ENCODE measurements at places on chromosomes 4 and X.

- DNase-seq: no peak
Observed at GRCh38 chr4:103895876-103896465, 176.2 kb upstream of the TACR3 start.

GRCh38 chr4:100286636-100287035 is 96.4 kb upstream of the DDIT4L start:
- DNase-seq: no peak

- DNase-seq: no peak
Observed at GRCh38 chr4:150256841-150257730, 178.8 kb downstream of the DCLK2 start.

- DNase-seq: no peak
Observed at GRCh38 chrX:50952406-50952805, 41.9 kb downstream of the BMP15 start.

DNA sequence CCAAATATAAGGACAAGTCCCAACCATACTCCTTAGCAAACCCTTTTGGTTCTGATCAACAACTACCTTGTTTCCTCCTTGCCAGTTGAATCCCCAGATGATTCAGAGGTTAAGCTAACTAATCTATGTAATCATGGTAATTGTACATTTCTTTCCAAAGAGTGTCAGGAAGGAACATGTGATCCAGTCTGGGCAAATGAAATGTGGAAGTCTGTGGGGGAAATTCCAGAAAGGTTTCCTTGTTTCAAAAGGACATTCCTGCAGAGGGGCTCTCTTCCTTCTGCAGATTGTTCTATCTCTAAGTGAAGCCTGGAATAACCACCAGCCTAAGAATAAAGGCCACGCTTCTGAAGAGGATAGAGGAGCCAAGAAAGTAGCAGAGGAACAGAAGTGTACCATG is 7.0 kb downstream of the PRSS12 start:
- DNase-seq: no peak

GRCh38 chr4:2300431-2301224 is 38.7 kb upstream of the MXD4 start:
- DNase-seq: no peak
